MG63 (cell line): ENCODE measurements at places on chromosomes 1 and 21. TPM values are rescaled to one million over a fixed set of nuclear protein-coding genes. Genes with fewer than 3 reads are reported as not detected.

FCGR3A gene
- total RNA-seq, result not detected in 2 replicates

ARHGAP29 gene
- total RNA-seq, result 45.7 and 78.4 TPM in 2 replicates

PADI3 gene
- 0.53 and 7.3 TPM in 2 replicates for total RNA-seq

CTSS gene
- total RNA-seq, result 0.49 TPM in 1 of 2 replicates, not detected in the other

HRNR gene
- total RNA-seq, result not detected in 2 replicates

CLDN17 gene
- not detected in 2 replicates for total RNA-seq

ZNF684 gene
- total RNA-seq, result 0.74 and 2.3 TPM in 2 replicates

SH3BGR gene
- total RNA-seq, result 0.35 and 1.0 TPM in 2 replicates

HCN3 gene
- total RNA-seq, result 0.10 and 1.2 TPM in 2 replicates

ACTA1 gene
- not detected in 2 replicates for total RNA-seq

SLFNL1 gene
- total RNA-seq, result not detected in 2 replicates

TARBP1 gene
- 21.5 and 43.9 TPM in 2 replicates for total RNA-seq
